Nephron progenitor cell (in vitro differentiated cells): ENCODE measurements at places on chromosomes 5 and 9.

- peak overlapping the region; percentile 60 for H3K27ac ChIP-seq
- peaks cover 8% of the 10 kb centered on the region for H3K36me3 ChIP-seq
- H3K27me3 ChIP-seq = peaks cover 12% of the 10 kb centered on the region
- H3K4me1 ChIP-seq = peaks cover 75% of the 10 kb centered on the region
Observed at GRCh38 chr9:110129425-110129824, 78.5 kb downstream of the C9orf152 start.

- no peak overlapping the region for H3K4me3 ChIP-seq
- no peak for DNase-seq
- H3K27me3 ChIP-seq = no peaks in the 10 kb centered on the region
Observed at GRCh38 chr5:127666043-127666716, 17.3 kb downstream of the CTXN3 start.

GRCh38 chr5:142688281-142688989, 2.5 kb upstream of the FGF1 start:
- H3K27me3 ChIP-seq = peaks cover 4% of the 10 kb centered on the region
- no peak for DNase-seq
- H3K4me1 ChIP-seq = peaks cover 40% of the 10 kb centered on the region
- H3K27ac ChIP-seq = no peak overlapping the region

DNA sequence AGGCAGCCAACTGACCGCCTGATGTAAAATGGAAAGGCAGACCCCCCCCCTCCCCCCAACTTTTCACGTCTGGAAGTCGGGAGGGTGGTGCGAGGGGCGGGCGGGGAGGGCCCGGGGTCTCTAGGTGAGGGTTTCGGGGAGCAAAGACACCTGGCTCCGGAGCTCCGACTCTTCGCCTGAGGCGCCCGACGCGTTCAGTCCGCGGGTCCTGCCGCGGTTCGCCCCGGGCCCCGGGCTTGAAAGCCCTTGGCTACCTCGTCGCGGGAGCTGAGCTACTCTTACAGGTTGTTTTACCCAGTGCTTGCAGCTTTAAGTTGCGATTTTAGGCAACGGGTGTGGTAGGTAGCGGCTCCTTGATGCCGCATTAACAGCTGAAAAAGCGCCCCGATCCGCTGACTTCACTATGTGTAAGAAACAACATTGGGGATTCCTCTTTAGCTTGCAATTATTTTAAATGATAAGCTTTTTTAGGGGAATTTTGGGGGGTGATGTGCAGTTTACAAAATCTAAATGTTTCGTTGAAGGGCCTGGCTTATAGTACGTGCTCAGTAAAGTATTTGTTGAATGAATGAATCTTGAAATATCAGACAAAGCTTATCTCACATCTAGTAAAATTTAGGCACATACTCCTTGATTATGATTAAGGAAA, 722 bp downstream of the CDC42SE2 start:
- DNase-seq = peak; percentile 52
- peaks cover 23% of the 10 kb centered on the region for H3K4me1 ChIP-seq
- H3K27me3 ChIP-seq = no peaks in the 10 kb centered on the region
- peaks cover 17% of the 10 kb centered on the region for H3K36me3 ChIP-seq
- peak overlapping the region; percentile 99 for H3K27ac ChIP-seq

- H3K4me1 ChIP-seq = no peaks in the 10 kb centered on the region
- DNase-seq = no peak
- no peak overlapping the region for H3K27ac ChIP-seq
- H3K36me3 ChIP-seq = peaks cover 21% of the 10 kb centered on the region
- peaks cover under 1% of the 10 kb centered on the region for H3K27me3 ChIP-seq
Observed at GRCh38 chr5:64330728-64331231, 165.1 kb downstream of the RNF180 start.

DNA sequence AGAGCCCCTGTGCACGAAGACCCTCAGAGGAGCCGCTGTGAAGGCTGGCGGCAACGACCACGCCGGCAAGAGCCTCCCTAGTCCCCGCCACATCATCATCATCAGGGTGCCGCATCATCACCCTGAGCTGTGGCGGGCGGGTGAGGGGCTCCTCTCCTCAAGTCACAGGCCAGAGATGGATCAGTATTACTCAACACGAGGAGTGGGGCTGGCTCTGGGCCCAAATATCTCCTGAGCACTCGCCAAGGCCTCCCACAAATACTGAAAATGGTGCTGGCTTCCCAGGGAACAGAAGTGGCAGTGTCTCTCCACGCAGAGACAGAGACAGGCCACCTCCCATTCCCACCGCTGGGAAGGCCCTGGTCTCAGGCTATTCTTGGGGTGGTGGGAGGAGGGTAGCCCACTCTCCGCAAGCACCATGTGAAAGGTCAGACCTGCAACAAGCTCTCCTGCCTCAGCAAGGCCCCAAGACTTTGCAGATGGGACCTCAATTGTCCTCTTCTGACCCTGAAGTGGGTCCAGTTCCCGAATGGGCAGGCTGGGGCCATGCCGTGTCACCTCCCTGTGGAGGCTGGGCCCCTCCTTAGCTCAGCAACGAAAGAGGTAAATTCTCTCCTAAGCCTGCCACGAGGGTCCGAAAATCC, 39.3 kb upstream of the ZNF354A start:
- peaks cover 8% of the 10 kb centered on the region for H3K27me3 ChIP-seq
- no peak overlapping the region for H3K4me3 ChIP-seq
- DNase-seq = no peak

DNA sequence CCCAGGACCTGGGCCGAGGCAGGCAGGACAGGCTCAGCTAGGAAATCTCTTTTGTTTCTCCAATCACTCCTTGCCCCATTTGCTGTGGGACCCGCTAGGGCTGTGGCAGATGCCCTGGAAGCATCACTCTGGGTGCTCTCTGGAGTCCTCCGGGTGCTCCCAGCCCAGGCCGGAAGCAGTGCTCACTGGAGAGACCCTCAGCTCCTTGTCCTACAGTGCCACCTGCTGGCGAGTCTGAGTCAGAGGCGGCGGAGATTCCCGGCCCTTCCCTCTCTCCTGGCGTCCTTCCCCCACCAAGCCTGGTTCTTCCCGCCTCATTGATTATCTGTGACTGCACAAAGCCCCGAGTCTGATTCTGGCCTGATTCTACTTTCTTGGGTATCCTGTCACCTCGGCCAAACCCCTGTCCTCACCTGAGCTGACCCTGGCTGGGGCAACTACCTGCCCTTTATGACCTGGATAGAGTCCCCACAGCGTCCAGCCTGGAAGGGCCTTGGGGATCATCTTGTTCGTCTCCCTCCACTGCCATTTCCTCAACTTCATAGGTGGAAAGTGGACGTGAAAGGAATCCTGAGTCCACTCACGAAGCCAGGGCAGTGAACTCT, 7.3 kb upstream of the BARHL1 start:
- DNase-seq = peak; percentile 92
- no peak overlapping the region for H3K27ac ChIP-seq
- no peak overlapping the region for H3K4me3 ChIP-seq
- no peaks in the 10 kb centered on the region for H3K36me3 ChIP-seq
- peaks cover 38% of the 10 kb centered on the region for H3K4me1 ChIP-seq

- H3K27ac ChIP-seq = no peak overlapping the region
- no peak overlapping the region for H3K4me3 ChIP-seq
- no peak for DNase-seq
- H3K27me3 ChIP-seq = no peaks in the 10 kb centered on the region
- H3K36me3 ChIP-seq = no peaks in the 10 kb centered on the region
- H3K4me1 ChIP-seq = peaks cover 12% of the 10 kb centered on the region
Observed at GRCh38 chr5:68464424-68464823, 248.9 kb downstream of the PIK3R1 start.
